SHP77 (cell line): ENCODE measurements at places on chromosomes 6 and 20.
A peak's percentile ranks its signal among the peaks of the same experiment; 100 is the strongest.

GRCh38 chr6:136921381-136921935 is 643 bp upstream of the SLC35D3 start:
- peak; percentile 43 for DNase-seq

DNA sequence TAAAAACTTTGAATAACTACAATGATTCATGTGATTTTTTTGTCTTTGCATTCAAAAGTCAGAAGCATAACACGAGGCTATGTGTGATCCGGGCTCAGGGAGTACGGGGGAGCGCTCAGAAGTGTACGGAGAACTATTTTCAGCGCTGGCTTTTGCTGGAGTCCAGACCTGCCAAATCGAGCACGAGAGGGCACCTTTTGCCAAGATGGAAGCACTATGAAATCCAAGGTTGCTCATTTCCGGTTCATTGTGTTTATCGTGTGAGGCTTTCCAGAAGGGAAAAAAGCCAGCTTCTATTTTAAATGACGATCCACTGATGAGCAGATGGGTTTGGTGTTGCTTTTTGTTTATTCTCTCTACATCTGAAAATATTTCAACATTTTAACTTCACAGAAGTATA is 11.3 kb downstream of the RAMACL start:
- no peak for DNase-seq

DNA sequence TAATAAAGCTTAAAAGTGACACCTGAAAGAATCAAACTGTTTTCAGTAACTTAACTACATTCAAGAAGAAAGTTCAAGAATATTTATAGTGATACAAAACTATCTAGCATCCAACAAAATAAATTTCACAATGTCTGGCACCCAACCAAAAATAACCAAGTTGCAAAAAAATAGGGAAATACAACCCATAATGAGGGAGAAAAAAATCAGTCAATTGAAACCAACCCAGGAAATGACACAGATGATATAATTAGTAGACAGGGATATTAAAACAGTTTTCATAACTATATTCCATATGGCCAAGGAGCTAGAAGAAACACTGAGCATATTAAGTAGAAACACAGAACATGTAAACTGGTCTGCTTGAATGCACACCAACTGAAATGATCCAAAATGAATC is 120.2 kb upstream of the BEND3 start:
- DNase-seq, result no peak

DNA sequence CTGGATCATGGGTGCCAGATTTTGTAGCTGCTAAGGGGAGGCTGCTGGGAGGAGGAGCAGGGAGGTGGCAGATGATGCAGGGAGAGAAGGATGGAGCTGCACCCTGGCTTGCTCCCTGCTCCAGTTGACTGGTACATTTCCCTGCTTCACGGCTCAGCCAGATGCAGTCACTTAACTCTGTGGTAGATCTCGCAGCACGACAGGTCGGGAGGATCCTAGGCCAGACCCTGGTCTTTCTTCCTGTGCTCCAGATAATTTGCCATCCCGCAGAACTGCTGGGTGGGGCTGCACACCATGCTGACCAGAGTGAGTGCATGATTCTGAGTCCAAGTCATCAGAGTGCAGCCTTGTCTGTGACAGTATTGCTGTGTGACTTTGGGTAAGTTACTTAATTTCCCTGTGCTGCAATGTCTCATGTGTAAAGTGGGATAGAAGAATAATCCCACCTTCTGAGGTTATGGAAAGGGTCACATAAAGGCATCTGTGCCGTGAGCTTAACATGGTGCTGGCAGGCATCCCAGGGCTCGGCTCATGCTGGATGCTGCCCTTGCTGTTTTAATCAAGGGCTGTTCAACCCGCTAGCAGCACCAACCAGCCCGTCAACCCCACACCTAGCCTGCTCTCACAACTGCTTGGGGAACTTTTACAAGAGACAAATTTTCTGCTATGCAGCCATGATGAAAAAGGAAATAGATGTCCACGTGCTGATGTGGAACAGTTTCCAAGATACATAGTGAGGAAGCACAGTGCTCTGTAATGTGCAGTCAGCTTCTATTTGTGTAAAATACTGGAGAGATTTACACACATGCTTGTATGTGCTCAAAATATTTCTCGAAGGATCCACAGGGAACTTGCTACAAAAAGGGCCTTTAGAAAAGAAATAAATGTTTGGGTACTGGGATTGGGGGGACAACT is 257.9 kb downstream of the CDH26 start:
- DNase-seq, result no peak

DNA sequence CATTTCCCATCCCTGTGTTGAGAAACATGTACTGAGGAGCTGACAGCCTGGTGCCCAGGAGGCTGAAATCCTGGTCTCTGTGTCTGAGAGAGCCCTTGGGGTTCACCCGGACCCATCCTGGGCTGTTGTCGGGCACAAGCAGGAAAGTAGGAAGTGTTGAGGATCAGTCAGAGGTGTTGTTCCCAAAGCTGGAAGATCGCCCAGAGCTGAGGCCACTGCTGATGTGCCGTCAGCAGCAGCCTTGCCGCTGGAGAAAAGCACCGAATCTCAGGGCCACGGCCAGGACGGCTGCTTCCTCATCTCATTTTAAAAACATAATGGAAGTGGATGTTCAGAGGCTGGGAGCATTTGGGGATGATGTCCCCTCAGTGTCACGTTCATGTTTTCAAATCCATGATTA is 218.5 kb downstream of the UST start:
- DNase-seq, result no peak

- no peak for DNase-seq
Measured at GRCh38 chr6:111651185-111652034, 45.7 kb upstream of the TRAF3IP2 start.

DNA sequence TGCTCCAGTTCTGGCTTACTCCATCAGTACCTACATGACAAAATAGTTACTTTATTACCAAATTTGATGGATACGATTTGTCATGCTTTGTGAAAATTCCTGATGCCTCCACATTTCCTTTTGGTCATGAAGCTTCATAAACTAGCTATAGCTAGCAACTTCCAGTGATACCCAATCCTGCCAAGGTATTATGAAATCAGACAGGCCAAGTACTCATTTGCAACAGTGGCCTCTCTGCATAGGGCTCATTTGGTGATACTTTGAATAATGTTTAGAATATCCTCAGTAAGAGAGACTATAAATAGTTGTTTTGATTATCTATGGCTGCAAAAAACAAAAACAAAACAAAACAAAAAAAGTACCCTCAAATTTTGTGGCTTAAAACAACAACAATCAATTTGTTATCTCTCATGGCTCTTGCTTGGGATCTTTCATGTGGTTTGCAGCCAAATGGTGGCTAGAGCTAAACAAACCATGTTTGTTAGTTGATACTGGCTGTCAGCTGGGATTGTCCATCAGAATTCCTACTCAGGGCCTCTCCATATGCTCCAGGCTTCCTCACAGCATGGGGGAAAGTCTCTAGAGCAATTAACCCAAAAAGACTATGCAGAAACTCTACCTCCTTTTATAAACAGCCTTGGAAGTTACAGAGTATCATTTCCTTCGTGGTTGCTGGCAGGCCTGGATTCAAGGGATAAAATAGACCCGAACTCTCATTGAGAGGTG is 10.1 kb upstream of the PRL start:
- DNase-seq, result no peak

GRCh38 chr6:105072798-105073199 is 107.0 kb downstream of the POPDC3 start:
- DNase-seq, result no peak

- DNase-seq, result no peak
Measured at GRCh38 chr20:48832405-48832730, 4.6 kb upstream of the PREX1 start.
